ENCODE measurements at places on chromosomes 3 and 15.

GRCh38 chr3:172329070-172329469 lies 119.2 kb downstream of the GHSR start:
- no peak for DNase-seq

- no peak for DNase-seq
These were observed 5.8 kb downstream of the CELSR3 start for GRCh38 chr3:48656841-48657281.

- no peak for DNase-seq
These were observed 70.5 kb downstream of the PBRM1 start for GRCh38 chr3:52615166-52615565.

DNA sequence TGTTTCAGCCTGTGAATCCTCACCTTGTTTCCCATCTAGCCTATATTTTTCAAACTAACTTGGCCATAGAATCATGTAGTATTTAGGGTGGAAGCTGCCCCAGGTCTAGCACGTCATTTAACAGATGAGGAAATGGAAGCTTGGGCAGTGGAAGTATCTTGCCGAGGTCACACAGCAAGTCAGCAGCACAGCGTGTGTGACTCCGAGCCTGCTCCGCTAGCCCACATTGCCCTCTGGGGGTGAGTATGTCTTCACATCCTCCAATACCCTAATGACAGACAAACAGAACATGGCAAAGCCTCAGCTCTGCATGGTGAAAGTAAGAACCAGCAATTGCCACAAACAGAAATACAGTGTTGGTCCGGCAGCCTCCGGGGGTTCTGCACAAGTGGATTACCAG lies 2.2 kb upstream of the CCR5 start:
- DNase-seq = peak; percentile 31

GRCh38 chr3:111758642-111759041 lies 100.4 kb upstream of the PHLDB2 start:
- no peak for DNase-seq

DNA sequence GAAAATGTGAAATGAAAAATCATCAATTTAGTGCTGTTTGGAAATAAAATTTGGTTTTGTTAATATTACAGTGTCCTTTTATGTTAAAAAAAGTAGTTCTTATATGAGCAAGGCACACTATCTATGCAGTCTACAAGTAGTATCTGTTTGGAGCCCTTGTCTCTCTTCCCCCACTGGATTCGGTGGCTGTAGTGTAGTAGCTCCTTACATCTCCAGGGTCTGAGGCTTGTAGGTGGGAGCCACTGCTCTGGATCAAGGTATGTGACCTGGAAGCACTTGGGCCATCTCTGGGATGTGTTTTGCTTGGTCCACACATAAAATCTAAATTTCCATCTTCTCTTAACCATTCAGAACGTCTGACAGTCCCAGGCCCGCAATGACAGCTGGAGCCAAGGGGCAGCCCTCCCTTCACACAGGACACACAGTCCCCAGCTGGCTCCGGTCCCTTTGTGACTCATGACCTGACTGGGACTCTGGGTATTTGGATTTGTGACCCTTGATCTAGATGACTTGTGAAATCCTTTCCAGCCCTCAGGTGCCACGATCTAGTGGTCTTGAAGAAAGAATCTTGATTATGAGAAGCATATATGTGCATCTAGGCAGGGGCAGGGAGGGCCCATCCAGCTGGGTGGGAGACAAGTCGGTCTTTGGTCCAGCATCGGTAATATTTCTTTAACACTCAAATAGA lies 80.0 kb downstream of the USP13 start:
- no peak for DNase-seq

DNA sequence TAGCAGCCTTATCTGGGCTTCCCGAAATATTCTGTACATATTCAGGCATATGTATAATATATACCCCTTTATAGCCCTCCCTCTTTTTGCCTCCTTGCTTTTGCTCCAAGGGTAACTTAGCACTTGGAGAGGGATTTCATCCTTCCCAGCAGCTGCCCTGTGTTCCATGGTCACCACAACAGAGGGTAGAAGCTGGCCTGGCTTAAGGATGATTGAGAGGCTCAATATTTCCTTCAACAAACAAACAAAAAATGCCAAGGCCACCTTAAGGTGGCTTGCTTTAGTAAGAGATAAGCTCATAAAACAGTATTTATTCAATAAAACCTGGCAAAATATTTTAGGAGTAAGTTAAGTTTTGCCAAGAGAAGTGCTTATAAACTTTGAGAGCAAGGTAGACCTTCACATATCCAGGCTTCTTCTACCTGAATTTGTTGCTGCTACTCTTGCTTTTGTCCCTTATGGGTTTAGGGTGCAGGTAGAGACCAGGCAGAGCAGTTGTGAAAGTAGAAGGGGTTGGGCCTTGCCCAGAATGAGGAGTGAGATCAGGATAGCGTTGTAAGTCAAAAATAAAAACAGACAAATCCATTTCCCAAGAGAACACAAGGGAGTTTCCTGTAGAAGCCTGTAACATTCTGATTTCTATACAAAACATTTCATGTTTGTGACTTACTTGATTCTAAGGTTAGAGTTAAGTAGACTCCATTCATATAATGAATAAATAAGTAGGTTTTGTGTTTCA lies 52.7 kb upstream of the ATOSA start:
- no peak for DNase-seq

- DNase-seq = no peak
These were observed 105.9 kb upstream of the TSC22D2 start for GRCh38 chr3:150302246-150302645.

DNA sequence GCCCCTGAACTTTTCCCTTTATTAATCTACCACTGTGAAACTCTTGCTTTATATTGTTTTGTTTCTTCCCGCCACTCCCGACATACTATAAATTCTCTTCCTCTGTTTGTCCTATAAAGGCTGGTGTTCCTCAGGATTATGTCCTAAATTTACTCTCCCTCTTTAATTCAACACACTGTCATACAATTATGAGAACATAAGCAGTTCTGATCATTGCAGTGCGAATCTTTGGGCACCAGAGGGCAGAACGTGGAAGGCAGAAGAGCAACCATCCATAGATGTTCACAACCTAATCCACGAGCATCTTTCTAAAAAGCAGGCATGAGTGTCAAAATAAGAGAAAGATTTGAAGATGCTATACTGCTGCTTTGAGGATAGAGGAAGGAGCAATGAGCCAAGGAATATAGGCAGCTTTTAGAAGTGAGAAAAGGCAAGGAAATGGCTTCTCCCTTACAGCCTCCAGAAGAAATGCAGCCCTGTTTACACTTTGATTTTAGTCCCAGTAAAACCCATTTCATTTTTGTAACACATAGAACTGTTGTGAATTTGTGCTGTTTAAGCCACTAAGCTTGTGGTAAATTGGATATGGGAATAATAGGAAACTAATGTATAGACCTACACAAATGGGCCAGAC lies 179.4 kb downstream of the GBE1 start:
- peak; percentile 34 for DNase-seq

DNA sequence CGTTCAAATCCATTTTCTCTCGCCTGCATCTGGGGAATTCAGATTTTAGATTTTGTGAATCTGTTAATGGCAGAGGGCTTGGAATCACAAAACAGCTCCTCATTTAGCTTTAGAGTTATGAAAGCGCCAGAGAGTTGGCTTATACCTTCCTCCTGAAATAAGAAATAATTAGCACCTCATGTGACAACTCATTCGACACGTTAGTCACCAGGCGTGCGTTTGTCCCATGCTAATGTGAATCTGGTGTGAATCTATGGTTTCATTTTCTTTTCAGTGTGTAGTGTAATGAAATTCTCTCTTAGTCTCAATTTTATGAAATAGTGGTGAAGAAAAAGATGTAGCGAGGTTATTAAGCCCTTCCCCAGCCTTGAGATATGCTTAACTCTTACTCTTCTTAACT lies 89.4 kb downstream of the EDEM1 start:
- no peak for DNase-seq

DNA sequence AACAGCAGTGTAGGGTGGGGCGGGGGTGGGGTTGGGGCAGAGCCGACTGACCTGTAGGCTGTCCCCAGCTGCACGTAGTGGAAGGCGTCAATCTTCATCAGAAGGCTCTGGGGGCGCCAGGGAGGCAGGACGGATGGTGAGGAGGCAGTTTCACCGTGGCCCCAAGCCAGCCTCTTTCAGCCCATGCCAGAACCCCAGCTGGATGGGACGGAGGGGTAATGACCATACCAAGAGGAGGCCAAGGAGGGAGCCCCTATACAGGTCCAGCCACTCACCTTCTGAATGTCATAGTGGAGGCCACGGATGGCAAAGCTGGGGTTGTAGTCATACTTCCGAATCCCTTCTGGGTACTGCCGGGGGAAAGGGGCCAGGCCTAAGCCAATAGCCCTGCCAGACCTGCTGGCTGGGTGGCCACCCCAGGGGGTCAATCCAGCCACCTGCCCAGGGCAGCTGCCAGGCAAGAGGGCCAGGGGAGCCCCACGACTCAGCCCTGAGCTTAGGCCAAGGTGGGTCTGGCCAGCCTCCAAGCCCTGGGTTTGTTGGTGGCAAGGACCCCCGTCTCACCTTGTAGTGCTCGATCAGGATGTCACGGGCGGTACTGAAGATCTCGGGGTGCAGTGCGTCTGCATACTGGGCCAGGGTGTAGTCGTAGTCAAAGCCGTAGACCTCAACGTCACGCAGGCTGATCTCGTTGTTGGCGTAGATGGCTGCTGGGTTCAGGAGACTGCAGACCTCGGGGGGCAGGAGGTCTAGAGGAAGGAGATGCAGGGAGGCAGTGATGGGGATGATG lies 4.9 kb downstream of the NT5DC2 start:
- no peak for DNase-seq

DNA sequence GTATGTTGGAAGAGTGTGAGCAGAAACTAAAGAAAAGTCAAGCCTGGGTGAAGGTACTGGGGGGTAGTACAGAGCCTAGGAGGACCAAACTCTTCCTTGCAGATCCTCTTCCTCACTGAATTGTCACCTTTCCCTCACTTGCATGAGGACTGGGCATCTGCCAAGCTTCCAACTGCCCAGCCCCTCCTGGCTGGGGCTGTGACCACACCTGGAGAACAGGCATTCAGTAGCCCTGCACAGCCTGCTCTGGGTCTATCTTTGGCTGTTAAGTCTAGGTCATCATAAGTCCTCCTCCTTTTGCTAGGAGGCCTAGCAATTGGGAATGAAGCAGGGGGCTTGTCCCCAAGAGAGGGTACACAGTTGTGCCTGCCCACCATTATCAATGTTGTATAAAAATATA lies 55.2 kb downstream of the CAPN7 start:
- DNase-seq = no peak

GRCh38 chr3:42849017-42849416 lies 26.7 kb downstream of the CYP8B1 start:
- no peak for DNase-seq

DNA sequence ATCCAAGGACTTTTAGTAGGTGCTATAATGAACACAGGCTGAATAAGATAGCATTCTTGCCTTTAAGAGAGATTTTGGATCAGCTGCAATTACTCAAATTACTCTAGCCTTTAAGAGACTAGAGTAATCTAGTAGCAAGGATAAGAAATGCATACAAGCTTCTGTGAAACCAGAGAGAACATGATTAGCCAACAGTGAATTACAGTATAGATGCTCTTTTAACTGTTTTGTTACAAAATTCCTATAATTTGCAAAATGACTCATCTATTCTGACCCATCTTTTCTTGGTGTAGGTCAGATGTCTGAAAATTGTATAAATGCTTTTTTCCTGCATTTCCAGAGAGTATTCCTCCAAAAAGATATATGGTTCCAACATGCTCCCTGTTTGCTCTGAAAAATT lies 66.9 kb downstream of the CEP63 start:
- no peak for DNase-seq

GRCh38 chr15:70902107-70902506 lies 9.5 kb downstream of the LRRC49 start:
- DNase-seq = peak; percentile 43

GRCh38 chr15:77666296-77666660 lies 33.6 kb upstream of the LINGO1 start:
- no peak for DNase-seq

- peak; percentile 54 for DNase-seq
These were observed 37.2 kb upstream of the DENND4A start for GRCh38 chr15:65829130-65829764.

DNA sequence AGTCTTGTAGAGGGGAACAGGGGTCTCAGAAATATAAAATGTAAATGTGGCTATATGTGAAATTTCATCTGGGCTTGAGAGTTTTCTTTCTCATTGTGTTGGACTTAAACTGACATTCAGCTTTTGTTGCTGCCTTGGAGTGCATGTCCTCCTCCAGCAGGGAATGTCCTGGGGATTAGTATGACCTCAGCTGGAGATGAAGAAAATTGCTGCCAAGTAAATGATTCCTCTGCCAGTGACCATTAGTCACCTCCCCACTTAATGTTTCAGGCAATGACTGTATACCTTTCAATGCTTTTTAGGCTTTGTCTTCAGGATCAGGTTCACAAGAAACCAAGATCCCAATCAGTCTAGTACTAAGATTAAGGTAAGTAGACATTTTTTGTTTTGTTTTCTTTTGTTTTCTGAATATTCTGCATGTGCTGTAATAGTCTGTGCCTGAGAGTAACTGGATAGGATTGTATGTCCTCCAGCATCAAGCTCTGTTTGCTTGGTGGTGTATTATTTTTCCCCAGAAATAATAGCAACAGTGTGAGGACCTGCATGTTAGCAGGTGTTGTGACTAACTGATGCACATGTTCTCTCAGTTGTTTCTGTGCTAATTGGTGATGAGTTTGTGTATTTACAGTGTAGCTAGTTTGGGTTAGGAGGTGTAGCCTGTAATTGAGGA lies 18.1 kb upstream of the SLC22A13 start:
- no peak for DNase-seq

DNA sequence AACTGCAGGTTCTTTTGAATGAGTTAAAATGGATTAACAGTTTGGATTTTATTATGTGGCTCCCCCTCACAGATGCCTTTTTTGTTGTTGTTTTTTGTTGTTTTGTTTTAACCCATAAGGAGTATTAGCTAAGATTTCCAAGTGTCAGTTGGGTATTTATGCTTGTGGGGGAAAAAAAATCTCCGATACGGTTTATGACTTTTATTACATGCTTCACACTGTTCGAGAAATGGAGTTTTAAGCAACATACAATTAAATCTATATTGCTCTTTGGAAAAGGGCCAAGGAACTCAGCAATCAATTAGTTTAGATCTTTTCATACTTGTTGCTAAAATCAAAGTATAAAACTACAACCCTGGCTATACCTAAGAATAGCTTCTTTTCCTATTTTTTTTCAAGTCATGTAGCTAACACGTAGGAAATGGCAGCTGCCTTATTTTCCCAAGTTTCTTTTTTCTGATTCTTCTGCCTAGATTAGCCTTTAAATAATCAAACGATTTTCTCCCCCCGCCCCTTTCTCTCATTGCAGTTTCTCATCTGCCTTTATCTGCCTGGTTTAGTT lies 16.0 kb downstream of the NR2F2 start:
- DNase-seq = peak; percentile 5

- DNase-seq = no peak
These were observed 768.8 kb downstream of the PDCD6IP start for GRCh38 chr3:34567266-34567665.

- DNase-seq = no peak
These were observed 16.7 kb downstream of the KAT2B start for GRCh38 chr3:20056725-20057611.

- DNase-seq = no peak
These were observed 24.2 kb upstream of the LRRC34 start for GRCh38 chr3:169836942-169837275.

Data from small intestine (tissue), 16 donors.